IPS DF 19.7 (cell line): ENCODE measurements at places on chromosomes 16 and 17.
A peak's percentile ranks its signal among the peaks of the same experiment; 100 is the strongest.

DNA sequence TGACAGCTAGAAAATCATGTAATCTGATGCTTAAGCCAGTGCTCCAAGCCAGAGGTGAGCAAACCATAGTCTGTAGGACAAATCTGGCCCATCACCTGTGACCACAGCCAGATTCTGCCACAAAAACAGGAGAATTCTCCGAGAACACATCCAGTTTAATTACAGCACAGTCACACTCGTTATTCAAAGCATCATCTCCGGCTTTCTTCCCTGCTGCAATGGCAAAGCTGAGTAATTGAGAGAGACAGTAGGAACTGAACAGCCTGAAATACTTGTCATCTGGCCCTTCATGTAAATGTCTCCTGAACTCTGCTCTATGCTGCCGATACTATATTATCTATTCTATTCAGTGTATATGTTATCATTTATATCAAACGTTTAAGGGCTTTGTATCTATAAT lies 121.4 kb upstream of the FOXF1 start:
- no peak for DNase-seq

GRCh38 chr17:29125651-29126050 lies 54.5 kb downstream of the MYO18A start:
- no peak for DNase-seq

DNA sequence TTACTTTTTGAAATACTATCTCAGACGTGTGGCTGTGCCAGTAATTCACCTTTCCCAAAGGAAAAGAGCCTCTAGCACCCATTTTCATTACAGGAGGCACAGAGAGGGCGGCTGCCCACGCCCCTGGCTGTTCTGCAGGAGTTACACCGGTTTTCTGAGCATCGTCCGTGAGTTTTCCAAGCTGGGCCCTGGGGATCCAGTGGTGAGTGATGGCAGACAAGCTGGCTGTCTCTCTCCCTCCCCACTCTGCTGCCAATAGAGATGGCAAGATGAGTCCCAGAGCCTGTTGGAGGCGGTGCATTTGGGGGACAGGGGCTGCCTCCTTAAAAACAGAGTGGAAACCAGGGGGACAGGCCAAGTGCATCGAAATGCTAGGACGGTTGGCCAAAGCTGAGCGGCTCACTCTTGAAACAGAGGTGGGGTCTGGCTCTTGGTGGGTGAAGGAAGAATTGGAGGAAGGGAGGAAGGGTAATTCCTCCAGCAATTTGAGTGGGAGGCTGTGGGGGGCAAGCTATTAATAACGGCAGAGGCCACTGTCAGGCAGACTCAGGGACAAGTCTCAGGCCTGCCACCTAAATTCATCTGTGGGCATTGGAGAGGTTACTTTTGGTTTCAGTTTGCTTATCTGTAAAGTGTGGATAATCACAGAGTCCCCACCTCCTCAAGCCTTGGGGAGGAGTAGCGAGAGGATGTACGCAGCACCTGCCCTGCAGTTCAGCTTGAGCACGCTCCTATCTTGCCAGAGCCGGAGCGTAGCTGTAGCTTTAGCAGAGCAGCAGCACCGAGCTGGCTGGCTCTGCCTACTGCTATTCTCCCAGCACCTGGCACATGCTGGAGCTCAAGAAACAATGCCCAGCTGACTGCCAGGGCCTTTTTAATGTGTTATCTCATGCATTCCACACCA lies 7.5 kb upstream of the NOS2 start:
- DNase-seq: no peak

GRCh38 chr16:27982184-27982583 lies 81.3 kb downstream of the GSG1L start:
- DNase-seq: no peak

- DNase-seq: peak; percentile 45
These were observed 49.3 kb upstream of the USP7 start for GRCh38 chr16:9012848-9013507.

- no peak for DNase-seq
These were observed 595.8 kb upstream of the EEF2KMT start for GRCh38 chr16:5693426-5693825.

DNA sequence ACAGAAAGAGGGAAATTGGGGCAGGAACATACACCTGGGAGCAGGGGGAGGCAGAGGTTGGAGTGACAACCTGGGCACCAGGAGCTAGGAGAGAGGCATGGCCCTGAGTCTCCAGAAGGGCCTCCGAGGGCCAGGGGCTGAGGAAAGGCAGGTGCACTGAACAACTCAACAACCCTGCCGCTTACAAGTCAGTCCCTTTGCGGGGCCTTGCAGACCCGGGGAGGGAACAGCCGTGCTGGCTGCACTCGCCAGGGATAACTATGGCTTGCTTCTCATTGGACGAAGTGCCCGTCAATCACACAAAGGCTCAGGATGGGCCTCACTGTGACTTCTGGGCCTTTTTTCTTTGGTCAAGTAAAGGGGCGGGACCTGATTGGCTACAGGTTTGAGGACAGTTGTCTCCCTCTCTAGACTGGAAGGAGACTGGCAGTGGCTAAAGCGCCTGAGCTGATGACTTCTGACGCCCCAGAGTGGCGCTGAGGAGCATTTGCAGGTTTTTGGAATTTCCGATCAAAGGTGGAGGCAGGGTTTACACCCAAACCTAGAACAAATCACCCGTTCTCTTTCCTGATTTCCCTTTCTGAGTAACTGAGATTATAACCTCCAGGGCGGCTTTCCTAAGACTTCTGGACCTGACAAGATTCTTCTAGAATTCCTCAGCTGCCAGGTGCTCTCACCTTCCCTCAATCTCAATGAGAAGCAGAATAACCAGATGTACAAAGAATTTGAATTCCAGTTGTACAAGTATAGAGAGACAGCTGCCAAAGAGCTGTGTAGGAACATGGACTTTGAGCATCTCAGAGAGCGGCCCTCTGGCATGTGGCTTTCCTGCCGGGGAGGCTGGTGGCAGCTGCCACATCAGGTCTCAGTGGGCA lies 27.6 kb upstream of the ST6GALNAC2 start:
- DNase-seq: peak; percentile 93

GRCh38 chr16:9780831-9781230 lies 401.4 kb downstream of the GRIN2A start:
- DNase-seq: no peak

- no peak for DNase-seq
These were observed 26.2 kb upstream of the PMFBP1 start for GRCh38 chr16:72198021-72198711.

- DNase-seq: no peak
These were observed 1.9 kb upstream of the NFAT5 start for GRCh38 chr16:69563605-69564580.

DNA sequence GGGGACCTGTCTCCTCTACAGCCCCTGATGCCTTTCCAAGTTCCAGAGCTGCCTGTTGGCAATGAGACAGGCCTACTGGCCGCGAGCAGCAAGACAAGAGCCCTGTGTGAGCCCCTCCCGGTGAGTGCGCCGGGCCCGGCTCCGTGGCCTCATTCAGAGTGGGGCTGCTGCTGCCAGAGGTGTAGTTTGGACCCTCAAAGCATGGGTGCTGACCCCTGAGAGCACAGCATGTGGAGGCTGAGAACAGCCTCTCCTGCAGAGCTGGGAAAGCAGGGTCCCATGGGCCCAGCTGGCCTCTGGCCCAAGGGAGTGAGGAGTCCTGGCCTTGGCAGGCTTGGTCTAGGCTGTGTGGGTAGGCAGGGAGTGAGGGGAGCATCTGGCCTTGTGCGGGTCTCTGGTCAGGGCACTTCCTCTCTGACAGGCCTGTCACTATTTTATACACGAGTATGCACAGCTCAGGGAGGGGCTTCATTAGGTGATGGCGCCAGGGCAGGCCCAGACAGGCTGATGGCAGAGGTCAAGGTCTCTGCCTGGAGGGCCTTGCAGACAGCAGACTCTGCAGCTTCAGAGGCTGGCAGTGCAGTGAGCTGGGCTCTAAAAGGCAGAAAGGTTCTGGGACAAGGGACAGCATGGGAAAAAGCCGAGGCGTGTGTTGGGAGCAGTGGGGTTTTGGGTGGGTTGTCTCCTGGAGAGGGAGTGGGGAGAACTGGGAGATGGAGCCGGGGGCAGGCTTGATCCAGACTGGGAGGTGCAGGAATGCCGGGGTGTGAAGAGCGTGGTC lies 43.4 kb downstream of the ADCY7 start:
- no peak for DNase-seq

DNA sequence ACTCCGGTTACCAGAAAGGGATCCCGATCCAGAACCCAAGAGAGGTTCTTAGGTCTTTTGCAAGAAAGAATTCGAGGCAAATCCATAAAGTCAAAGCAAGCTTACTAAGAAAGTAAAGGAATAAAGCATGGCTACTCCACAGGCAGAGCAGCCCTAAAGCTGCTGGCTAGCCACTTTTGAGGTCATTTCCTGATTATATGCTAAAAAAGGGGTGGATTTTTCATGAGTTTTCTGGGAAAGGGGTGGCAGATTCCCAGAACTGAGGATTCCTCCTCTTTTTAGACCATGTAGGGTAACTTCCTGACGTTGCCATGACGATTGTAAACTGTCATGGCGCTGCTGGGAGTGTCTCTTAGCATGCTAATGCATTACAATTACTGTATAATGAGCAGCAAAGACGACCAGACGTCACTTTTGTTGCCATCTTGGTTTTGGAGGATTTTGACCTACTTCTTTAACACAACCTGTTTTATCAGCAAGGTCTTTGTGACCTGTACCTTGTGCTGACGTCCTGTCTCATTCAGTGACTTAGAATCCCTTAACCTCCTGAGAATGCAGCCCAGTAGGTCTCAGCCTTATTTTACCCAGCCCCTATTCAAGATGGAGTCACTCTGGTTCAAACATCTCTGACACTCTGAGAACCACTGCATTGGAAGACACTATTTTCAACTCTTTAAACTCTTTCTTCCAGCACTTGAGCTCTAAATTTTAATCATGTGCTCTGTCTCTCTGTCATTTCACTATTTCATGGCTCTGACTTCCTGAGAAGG lies 203.6 kb upstream of the CACNG3 start:
- no peak for DNase-seq

- no peak for DNase-seq
These were observed 458 bp downstream of the SLC12A4 start for GRCh38 chr16:67967958-67968399.

- DNase-seq: no peak
These were observed 9.8 kb downstream of the DNAJA3 start for GRCh38 chr16:4435337-4436067.

- no peak for DNase-seq
These were observed 15.2 kb downstream of the UBE2O start for GRCh38 chr17:76437467-76438402.

GRCh38 chr17:74682471-74683190 lies 30.1 kb downstream of the CD300LF start:
- DNase-seq: no peak

- no peak for DNase-seq
These were observed 8.3 kb upstream of the NLK start for GRCh38 chr17:28033972-28034714.

DNA sequence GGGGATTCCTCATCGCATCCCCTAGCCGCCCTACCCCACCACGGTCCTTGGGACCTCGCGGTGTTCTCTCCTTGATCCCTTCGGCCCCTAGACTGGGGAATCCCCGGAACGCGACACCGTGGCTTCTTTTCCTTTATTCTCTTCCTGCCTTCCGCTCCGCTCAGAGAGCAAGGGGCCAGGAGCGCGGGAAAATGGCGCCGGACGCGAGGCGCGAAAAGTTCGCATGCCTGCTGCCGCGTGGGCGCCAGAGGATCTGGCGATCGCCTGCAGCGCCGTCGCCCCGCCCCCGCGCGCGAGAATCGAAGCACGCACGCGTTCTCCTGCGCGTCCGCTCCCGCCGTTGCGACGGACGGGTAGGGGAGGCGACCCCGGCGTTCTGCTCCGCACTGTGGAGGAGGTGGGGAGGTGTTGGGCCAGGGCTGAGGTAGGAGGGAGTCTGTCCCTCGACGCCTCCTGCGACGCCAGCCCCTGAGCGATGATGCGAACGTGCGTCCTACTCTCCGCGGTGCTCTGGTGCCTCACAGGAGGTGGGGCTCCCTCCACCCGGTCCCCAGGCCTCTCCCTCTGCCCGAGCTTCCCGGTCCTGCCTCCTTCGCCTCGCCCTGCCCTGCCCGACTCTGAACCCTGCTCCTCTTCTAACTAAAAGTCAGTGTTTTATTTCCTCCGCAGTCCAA lies at the start of gene ZPBP2:
ZPBP2 (plus strand) TSS at position 323 of the 674 bp plus-strand sequence; CDS start at position 476, 153 bp downstream.
- DNase-seq: no peak

- DNase-seq: no peak
These were observed 162.7 kb upstream of the CIBAR2 start for GRCh38 chr16:85274924-85275323.

GRCh38 chr17:60303406-60304099 lies 88.4 kb downstream of the USP32 start:
- no peak for DNase-seq

DNA sequence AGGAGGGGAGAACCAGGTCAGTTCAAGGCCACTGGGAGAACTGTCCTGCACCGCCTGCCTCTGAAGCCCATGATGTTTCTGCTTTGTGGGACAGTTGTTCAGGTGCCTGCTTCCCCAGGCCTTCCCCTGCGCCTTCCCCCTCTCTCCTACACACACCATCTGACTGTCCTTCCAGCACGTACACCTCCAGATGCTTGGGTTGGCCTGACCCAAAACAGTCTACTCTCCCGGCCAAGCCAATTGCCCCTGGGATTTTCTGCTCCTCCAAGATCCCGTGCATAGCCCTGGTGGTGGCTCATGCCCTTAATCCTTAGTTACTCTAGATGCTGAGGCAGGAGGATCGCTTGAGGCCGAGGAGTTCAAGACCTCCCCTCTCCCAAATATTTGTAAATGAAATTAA lies 684 bp upstream of the RSAD1 start:
- no peak for DNase-seq

- DNase-seq: no peak
These were observed 761 bp downstream of the GAN start for GRCh38 chr16:81315271-81316175.

DNA sequence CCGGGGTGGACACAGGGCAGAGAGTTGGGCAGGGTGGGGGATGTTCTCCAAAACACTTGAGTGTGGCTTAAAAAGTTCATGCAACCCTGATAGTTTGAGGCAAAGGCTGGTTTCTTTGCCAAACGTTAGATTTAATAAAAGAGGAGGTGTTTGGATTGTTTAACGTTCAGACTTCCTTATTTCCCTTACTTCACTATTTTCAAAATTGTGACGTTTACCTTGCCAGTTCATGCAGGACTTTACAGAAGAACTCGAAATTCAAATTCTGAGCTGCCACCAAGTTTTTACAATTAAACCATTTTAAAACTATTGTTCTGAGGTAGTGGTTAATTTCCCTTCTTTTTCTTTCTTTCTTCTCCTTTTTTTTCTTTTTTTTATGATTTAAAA lies 5.5 kb downstream of the SEC14L1 start:
- DNase-seq: no peak

GRCh38 chr17:66715745-66716156 lies 119.2 kb upstream of the CACNG5 start:
- DNase-seq: peak; percentile 69

GRCh38 chr17:17523001-17523730 lies 27.0 kb upstream of the RASD1 start:
- DNase-seq: no peak

DNA sequence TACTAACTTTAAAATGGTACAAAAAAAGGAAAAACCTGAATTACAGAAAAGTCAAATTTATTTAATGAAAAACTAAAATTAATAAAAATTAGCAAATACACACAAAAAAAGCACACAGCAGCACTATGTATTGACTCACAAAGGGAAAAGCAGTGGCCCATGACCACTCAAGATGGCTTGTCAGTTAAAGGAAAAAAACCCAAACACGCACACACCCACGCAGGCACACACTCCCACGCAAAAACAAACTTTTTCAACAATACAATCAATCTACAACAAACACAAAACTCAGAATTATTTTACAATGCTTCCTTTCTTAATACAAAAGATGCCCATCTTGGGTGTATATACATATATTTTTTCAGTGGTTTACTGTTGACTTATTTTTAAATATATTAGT lies 24.2 kb downstream of the SIAH1 start:
- DNase-seq: no peak
